Muscle of leg (tissue), 16 donors: ENCODE measurements at places on chromosomes 5 and 9. TPM values are rescaled to one million over a fixed set of nuclear protein-coding genes. Genes with fewer than 3 reads are reported as not detected.

DNA sequence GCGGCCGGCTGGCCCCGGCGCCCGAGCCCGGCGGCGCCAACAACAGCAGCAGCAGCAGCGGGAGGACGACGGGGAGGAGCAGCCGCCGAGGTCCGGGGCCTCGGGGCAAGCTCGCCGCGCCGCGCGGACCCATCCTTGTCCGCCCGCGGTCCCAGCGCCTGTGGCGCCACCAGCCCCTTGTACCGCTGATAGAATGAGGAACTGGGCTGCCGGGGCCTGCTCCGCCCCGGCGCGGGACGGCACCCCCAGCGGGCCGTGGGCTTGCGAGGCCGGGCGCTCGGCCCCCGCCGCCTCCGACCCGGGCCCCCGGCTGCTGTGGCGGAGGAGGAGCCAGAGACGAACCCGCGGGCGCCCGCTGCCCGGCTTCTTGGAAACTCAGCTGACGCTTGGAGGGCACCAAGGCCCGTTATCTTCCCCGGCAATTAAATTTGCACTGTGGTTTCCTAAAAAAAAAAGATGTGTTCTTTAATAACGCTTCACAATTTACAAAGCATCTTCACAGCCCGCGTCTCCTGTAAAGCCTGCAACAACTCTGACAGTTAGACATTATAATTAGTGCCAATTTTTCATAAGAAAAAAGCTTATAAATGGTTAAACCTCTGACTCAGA, at the start of gene ARSB:
ARSB (minus strand) TSS at position 195 of the 609 bp plus-strand sequence; CDS start at position 133, 62 bp downstream.
- H3K27ac ChIP-seq: peak within 1 kb of the TSS; percentile 93
- H3K4me1 ChIP-seq: peaks cover 14% of the 10 kb centered on the region
- H3K4me3 ChIP-seq: peak within 1 kb of the TSS; percentile 65
- peak; percentile 73 for DNase-seq
- H3K36me3 ChIP-seq: no peaks in the 10 kb centered on the region

- no peak overlapping the region for H3K27ac ChIP-seq
- H3K4me1 ChIP-seq: peaks cover 62% of the 10 kb centered on the region
- DNase-seq: peak; percentile 31
Measured at GRCh38 chr5:133364936-133365707, 247.2 kb downstream of the FSTL4 start.

The SPINK13 gene
- not detected for polyA plus RNA-seq

The CNTFR gene
- polyA plus RNA-seq: 84.3 TPM

The HMMR gene
- polyA plus RNA-seq: 7.8 TPM

DNA sequence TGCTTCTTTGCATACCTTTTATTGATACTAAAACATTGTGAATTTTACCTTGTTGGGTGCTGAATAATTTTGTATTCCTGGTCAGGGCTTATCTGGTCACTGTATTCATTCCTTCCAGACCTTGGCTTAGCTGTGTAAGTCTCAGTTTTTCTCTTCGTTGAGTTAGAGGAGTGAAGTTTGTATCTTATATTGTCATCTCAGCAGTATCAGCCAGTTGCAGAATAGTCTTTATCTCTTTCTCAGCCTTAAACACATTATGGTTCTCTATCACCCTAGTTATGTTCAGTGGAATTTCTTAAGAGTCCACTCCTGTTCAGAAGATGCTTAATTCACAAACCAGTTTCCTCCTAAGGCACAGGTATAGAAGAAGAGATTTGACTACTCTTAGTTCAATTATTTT, 25.2 kb downstream of the MTREX start:
- no peak for DNase-seq
- H3K4me3 ChIP-seq: no peak overlapping the region
- no peaks in the 10 kb centered on the region for H3K4me1 ChIP-seq
- H3K36me3 ChIP-seq: peaks cover 18% of the 10 kb centered on the region

The IL5 gene
- not detected for polyA plus RNA-seq

- no peaks in the 10 kb centered on the region for H3K36me3 ChIP-seq
- no peak for DNase-seq
- peaks cover 7% of the 10 kb centered on the region for H3K27me3 ChIP-seq
- H3K27ac ChIP-seq: no peak overlapping the region
- H3K4me1 ChIP-seq: peaks cover 6% of the 10 kb centered on the region
Measured at GRCh38 chr5:141765896-141766551, 84.0 kb upstream of the ARAP3 start.

The PTGES gene
- 9.0 TPM for polyA plus RNA-seq

DNA sequence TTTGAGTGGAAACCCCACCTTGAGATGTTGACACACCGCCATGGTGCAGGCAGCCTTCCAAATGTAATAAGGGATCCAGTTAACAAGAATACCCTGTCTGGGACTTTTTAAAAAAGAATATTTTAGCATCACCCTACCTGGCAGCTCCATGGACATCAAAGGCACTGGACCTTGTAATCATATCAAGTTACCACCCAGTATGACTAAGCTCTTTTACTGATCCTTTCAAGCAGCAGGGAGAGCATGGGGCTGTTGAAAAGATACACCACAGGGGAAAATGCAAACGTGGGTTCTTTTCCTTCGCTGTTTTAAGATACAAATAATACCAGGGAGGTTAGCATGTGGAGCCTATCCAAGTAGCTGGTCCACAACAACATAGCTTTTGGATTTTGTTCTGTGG, 211.2 kb downstream of the SAXO1 start:
- H3K36me3 ChIP-seq: peaks cover 4% of the 10 kb centered on the region
- no peak overlapping the region for H3K4me3 ChIP-seq
- H3K27me3 ChIP-seq: no peaks in the 10 kb centered on the region
- H3K27ac ChIP-seq: no peak overlapping the region
- DNase-seq: no peak

DNA sequence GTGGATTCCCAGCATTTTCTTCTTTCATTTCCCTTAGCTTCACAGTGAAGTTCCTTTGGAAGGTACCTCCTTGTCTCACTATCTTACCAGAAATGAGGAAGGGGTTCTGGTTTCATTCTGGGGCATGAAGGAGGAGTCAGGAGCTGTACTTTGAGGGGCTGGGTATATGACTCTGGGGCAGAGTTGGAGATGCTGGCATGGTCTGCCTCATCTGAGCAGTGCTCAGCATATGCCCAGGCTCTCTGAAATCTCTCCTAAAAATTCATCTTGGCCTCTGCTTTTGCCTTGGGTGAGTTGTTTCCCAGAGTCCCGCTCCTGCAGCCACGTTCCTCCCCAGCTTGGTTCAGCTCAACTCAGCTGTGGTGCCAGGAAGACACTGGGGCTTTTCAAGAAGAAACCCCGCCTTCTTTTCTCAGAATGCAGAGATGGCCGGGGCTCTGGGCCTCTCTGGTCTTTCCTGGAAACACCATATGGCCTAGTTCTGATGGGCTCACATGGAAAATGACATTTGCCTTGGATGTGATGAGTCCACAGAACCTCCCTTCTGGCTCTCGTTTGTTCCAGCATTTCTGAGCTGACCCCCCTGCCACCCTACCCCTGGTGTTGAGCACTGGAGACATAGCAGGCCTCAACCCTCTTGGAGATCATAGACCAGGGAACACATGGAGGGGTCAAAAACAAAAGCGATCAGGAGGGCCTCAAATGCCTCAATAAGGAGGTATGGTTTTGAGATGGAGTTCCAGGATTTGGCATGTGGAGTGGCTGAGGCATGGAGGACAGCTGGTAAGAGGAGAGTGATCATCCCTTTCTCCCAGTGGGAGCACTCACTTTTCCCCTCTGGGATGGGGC, 12.0 kb upstream of the TGFBR1 start:
- H3K36me3 ChIP-seq: no peaks in the 10 kb centered on the region
- no peak overlapping the region for H3K4me3 ChIP-seq
- no peak for DNase-seq
- H3K27ac ChIP-seq: no peak overlapping the region
- no peaks in the 10 kb centered on the region for H3K4me1 ChIP-seq
- no peaks in the 10 kb centered on the region for H3K27me3 ChIP-seq

GRCh38 chr5:143431789-143432188, 28.3 kb upstream of the NR3C1 start:
- no peaks in the 10 kb centered on the region for H3K36me3 ChIP-seq
- no peak overlapping the region for H3K27ac ChIP-seq
- H3K4me3 ChIP-seq: no peak overlapping the region
- H3K4me1 ChIP-seq: peaks cover 8% of the 10 kb centered on the region
- DNase-seq: no peak

The RANBP17 gene
- polyA plus RNA-seq: 7.4 TPM

The SLC22A4 gene
- polyA plus RNA-seq: 3.0 TPM

GRCh38 chr9:33619666-33620404, 95.8 kb downstream of the ANKRD18B start:
- peaks cover 9% of the 10 kb centered on the region for H3K4me1 ChIP-seq
- no peak overlapping the region for H3K27ac ChIP-seq
- DNase-seq: peak; percentile 70
- H3K36me3 ChIP-seq: no peaks in the 10 kb centered on the region
- peaks cover 2% of the 10 kb centered on the region for H3K27me3 ChIP-seq

DNA sequence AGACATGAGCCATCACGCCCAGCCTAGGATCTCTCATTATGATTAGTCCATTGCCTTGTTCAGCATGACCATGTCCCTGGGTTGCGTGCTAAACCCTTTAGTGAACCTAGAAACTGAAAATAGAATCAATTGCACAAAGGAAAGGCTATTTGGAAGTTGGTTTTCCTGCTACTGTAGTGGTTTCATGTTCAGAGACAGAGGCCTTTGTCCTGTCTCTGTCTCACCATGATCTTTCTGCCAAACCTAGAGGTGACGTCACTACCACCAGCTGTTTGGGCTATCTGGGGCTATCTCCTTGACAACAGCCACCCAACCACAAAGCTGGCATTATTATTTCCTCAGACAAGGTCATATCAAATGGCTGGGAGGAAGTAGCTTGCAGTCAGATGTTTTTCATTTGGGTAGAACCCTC, 4.0 kb upstream of the CDK5RAP2 start:
- H3K36me3 ChIP-seq: no peaks in the 10 kb centered on the region
- DNase-seq: peak; percentile 90
- H3K4me3 ChIP-seq: no peak overlapping the region
- H3K4me1 ChIP-seq: peaks cover 32% of the 10 kb centered on the region
- no peaks in the 10 kb centered on the region for H3K27me3 ChIP-seq

DNA sequence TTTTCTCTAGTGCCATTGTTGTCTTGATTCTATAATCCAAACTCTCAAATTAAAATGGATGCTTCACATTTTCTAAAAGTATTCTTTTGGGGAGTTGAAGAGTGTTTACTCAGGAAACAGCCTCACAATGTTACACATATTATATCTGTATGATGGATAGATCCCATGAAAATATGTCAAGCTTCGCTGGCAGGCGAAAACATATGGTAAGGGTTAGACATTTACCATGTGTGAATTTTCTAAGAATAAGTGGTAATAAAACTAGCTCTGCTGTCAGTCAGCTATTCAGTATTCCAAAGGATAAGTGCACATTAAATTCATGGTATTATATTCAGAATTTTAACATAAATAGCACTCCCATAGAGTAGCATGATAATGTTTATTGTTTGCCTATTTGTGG, 13.3 kb upstream of the ADCY2 start:
- H3K36me3 ChIP-seq: no peaks in the 10 kb centered on the region
- no peak for DNase-seq
- no peak overlapping the region for H3K4me3 ChIP-seq
- no peak overlapping the region for H3K27ac ChIP-seq

The CORO2A gene
- polyA plus RNA-seq: 0.49 TPM

GRCh38 chr5:72920690-72921502, 34.9 kb upstream of the FCHO2 start:
- no peaks in the 10 kb centered on the region for H3K36me3 ChIP-seq
- no peaks in the 10 kb centered on the region for H3K27me3 ChIP-seq
- peak; percentile 27 for DNase-seq

The SLC9A3 gene
- polyA plus RNA-seq: 4.4 TPM

GRCh38 chr5:100634937-100635534, 99.9 kb downstream of the FAM174A start:
- no peak for DNase-seq
- no peaks in the 10 kb centered on the region for H3K4me1 ChIP-seq
- H3K27ac ChIP-seq: no peak overlapping the region
- H3K36me3 ChIP-seq: no peaks in the 10 kb centered on the region

The PLPP7 gene
- polyA plus RNA-seq: 37.2 TPM

The ENTR1 gene
- polyA plus RNA-seq: 33.9 TPM

The TICAM2 gene
- 6.4 TPM for polyA plus RNA-seq

The C6 gene
- polyA plus RNA-seq: 0.27 TPM

DNA sequence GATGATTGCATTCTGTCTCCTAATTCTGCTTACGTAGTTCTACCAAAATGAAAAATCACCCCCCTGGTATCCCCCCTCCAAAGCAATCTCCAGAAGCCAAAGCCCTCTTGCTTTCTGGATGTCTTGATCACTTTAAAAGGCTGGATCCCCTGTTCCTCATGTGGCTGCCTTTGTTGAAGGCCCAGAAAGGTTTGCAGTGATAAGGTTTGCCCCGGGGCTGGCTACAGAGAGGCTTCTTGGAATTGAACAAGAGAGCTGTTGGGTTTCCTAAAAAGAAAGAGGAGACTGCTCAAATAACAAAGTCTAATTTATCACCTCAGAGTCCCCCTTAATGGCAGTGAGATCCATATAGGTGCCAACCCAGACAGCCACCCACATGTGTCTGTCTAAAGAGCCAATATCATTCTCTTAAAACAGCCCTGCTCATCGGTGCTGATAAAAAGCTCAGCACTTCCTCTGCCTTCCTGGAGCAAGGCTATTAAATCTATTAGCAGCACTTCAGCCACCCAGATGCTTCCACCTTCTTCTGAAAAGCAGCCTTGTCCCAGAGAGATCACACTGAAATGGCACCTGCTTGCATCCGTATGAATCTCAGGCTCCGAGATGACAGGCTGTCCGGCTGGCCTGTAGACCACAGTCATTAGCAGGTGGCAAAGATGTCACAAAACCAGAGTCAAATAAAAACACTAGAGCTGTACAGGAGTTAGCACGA, 70.9 kb downstream of the TEX10 start:
- peaks cover 4% of the 10 kb centered on the region for H3K4me1 ChIP-seq
- no peak overlapping the region for H3K27ac ChIP-seq
- H3K36me3 ChIP-seq: peaks cover 33% of the 10 kb centered on the region
- DNase-seq: peak; percentile 17
- H3K27me3 ChIP-seq: no peaks in the 10 kb centered on the region
- H3K4me3 ChIP-seq: no peak overlapping the region

GRCh38 chr5:142576303-142576702, 109.6 kb downstream of the FGF1 start:
- peaks cover 2% of the 10 kb centered on the region for H3K4me1 ChIP-seq
- H3K36me3 ChIP-seq: no peaks in the 10 kb centered on the region
- no peaks in the 10 kb centered on the region for H3K27me3 ChIP-seq
- no peak for DNase-seq
- H3K4me3 ChIP-seq: no peak overlapping the region

The SLC28A3 gene
- 0.04 TPM for polyA plus RNA-seq
